Kidney epithelial cell (primary cell): ENCODE measurements at places on chromosomes 11 and 22. TPM values are rescaled to one million over a fixed set of nuclear protein-coding genes. Genes with fewer than 3 reads are reported as not detected.

OR8K1 gene
- not detected in 2 replicates for total RNA-seq

XRCC6 gene
- 296 and 309 TPM in 2 replicates for total RNA-seq

TEX12 gene
- total RNA-seq, result not detected in 2 replicates

DNA sequence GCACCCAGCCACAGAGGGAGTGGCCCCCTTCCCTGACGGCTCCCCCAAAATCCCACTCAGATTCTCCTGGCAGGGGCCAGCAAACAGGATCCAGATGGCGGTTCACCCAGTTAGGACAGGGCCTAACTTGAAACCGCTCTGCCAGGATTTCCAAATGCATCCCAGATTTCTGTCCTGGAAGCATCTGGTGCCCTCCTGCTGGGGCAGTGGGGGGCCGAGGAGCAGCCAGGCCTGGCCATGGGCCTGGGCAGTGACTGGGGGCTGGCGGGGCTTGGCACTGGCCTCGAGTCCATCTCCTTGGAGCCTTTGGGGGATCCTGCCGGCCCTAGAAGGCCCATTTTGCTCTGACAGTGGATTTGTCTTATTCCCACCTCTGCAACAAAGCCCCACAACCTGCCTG, 17.9 kb upstream of the EMID1 start:
- no peak for DNase-seq

GRCh38 chr11:69368119-69368880, 74.3 kb downstream of the MYEOV start:
- no peak for DNase-seq

DNA sequence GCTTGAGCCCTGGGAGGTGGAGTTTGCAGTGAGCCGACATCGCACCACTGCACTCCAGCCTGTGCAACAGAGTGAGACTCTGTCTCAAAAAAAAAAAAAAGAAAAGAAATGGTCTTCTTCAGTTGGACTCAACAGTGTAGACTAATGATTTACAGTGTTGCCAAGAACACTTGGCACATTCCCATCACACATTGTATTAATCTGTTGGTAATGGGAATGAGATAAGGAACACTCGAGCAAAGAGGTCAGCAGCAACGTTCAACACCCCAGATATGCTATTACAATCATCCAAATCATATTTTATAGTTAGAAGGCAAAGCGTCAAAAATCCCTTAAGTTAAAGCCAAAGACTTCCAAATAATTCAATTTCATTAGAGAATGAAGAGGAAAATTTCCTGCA, 14.5 kb downstream of the CDON start:
- no peak for DNase-seq

- no peak for DNase-seq
Observed at GRCh38 chr11:102630598-102631448, 5.7 kb upstream of the MMP20 start.

DNA sequence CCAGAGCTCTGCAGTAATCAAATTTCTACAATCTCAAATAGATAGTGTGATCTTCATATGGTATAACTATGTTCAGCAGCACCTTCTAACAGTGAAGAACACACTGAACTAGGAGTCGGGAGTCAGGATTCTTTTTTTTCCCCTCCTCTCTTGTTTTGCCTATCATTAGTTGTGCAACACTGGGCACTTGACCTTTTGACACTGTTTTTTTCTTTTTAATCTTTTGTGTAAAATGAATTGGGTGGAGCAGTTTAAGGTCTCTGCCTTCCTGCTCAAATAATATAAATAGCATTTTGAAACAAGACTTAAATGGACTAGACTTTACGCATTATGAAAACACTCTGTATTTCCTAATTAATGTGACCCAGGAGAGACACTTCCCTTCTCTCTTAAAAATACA, 39.7 kb downstream of the CTSC start:
- DNase-seq, result no peak
